ENCODE measurements at places on chromosomes 6 and 20.

DNA sequence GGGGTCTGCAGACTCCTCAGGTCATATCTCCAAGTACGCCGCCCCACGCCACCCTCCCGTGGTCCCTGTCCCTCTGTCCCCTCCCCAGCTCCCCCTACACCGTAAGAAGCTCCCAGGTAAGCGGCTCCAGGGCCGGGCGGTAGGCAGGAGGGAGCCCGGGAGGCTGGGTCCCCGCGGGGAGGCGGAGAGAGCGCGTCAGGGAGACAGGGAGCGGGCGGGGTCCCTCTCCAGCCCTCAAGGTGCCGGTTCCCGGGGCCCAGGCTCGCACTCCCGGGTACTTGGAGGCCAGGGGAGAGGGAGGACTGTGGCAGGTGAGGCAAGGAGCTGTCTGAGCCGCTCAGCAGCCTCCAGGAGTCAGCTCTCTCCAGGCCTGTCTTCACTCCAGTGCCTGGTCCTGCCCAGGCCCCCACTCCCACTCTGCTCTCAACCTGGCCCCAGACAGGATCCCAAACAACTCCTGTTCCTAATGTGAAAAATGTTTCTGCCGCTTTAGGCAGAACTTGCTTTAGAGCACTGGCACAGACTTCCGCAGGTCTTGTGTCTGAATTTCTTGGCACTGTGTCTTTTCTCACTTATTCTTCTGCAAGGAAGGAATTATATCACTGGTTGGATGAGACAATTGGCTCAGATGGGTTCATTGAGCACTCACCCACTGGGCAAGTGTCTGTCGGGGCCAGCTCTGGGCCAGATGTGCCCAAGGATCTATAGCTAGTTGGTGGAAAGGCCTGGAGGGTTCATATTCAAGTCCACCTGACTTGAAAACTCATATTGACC lies 36.6 kb downstream of the HLA-G start:
- DNase-seq, result no peak

DNA sequence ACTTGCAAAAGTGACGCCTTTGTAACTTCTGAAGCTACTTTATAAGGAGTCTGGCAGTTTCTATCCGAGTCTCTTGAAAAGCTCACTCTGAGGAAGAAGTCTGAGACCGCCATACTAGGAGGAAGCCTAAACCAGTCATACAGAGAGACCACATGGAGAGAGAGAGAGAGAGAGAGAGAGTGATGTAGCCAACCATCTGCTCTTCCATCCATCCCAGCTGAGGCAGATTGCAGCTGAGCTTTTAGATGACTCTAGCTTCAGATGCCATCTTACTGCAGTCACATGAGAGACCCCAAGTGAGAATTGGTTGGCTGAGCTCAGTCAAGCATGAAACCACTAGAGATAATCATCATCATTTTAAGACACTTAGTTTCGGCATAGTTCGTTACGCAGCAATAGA lies 15.0 kb upstream of the DTNBP1 start:
- DNase-seq, result no peak

DNA sequence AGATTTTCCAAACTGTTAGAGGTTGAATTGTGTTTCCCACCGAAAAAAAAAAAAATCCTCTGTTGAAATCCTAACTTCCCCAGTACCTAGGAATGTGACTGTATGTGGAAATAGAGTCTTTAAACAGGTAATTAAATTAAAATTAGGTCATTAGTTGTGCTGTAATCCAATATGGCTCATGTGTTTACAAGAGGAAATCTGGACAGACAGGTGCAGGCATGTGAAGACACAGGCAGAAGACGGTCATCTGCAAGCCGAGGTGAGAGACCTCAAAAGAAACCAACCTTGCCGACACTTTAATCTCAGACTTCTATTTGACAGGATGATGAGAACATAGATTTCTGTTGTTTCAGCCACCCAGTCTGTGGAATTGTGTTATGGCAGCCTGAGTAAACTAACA lies 28.6 kb upstream of the EZR start:
- DNase-seq, result no peak

DNA sequence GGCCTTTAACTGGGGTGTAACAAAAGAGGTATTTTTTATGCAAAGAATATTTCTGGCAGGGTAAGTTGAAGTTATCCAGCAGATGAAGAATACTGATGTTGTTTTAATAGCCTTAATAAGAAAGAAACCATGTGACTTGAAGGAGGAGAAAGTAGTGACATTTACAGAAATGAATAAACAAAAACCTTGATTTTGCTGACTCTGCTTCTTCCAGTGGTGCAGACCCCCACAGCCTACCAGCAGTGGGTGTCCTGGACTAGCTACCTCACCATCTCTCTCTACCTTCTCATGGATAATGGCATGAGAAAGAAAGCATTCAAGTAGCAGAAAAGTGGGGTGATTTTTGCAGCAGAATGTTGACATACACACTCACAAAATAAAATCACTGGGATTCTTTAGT lies 162.6 kb upstream of the RNF217 start:
- no peak for DNase-seq

- no peak for DNase-seq
Observed at GRCh38 chr20:62777528-62777830, 18.8 kb upstream of the MRGBP start.

DNA sequence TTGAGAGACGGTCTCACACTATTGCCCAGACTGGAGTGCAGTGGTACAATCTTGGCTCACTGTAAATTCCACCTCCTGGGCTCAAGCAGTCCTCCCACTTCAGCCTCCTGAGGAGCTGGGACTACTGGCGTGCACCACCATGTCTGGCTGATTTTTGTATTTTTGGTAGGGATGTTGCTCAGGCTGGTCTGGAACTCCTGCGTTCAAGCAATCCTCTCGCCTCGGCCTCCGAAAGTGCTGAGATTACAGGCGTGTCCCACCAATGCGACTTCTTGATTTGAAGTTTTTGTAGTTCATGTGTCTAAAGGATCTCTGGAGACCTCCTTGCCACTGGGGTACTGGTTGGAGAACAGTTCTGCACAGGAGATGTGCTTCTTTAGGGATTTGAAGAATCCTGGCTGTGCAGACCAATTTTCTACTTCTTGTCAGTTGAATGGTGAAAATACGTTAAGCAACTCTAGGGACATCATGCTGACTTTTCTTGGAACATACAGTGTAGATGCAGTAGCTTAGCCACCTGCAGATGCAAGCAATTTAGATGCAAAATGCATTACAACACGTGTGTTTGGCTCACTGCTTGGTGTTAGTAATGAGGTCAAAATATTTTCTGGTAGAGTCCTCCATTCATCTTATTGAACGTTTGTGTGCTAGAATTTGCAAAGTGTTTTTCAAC lies 28.2 kb downstream of the SYTL3 start:
- DNase-seq, result no peak

DNA sequence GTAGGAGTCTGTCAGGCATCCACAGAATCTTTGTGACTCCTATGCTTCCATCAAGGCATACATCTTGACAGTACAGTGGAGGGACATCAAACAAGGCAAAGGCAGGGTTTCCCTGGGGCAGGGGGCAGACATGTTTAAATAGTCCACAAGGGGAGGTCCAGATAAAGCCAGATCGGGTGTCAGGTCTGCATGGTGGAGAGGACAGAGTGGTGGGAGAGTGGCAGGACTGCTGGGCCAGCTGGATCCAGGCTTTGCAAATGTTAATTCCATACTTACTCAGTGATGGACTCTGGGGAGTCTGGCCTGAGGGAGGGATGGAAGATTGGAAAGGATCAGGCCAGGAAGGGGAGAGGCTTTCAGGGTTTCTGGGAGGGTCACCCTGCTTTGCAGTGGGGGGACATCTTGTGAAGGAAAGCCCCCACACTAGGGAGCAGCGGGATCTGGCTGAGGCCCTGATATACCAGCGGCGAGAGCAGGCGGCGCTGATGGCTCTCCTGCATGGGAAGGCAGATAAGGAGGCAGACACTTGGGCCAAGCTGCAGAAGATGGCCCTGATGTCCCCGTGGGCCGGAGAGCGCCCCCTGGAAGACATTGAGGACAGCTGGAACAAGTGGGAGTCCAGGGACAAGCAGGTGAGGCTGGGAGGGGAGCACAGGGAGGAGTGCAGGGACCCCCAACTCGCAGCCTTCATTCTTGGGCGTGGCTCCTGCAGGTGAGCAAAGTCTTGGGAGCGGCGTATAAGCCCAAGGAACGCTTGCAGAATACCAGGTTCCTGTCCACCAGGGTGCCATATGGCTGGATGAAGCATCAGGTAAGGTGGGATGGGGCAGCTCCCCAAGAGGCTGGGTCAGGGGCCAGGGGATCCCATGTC lies 44.6 kb downstream of the SUN5 start:
- DNase-seq, result no peak

DNA sequence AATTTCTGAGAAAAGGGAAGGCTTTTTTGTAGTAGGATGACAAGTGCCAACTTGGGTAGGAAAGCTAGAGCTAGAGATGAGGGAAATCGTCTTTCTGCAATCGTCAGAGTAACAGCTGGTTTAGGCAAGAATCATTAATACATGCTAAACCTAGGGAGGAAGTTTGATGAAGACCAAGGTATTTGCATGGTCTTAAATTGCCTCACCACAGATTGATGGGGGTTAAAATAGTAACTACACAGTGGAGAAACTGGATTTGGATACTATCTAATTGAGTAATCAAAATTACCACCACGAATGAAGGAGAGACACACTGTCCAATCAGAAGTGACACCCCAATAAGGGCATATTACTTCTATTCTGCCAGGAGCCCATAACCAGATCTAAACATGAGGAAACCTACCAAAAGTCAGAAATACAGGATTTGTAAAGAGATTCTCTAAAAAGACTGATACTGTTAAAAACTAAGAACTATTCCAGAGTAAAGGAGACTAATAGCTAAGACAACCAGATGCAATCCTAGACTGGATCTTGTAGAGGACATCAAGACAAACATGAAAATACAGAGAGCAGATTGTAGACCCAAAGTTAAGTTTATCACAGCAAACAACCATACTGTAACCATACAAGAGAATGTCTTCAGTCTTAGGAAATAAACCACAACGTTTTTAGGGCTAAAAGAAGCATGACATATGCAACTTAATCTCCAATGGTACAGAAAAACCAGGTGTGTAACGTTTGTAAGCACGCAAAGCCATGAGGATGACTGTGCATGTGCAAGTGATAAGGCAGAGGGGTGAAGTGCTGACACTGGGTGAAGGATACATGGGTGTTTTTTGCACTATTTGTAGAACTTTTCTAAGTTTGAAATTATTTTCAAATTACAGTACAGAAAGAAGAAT lies 21.8 kb downstream of the SNX5 start:
- DNase-seq, result no peak

GRCh38 chr20:61841966-61842365 lies 223.7 kb downstream of the TAF4 start:
- DNase-seq, result no peak

GRCh38 chr6:6803180-6803977 lies 214.9 kb downstream of the LY86 start:
- no peak for DNase-seq

DNA sequence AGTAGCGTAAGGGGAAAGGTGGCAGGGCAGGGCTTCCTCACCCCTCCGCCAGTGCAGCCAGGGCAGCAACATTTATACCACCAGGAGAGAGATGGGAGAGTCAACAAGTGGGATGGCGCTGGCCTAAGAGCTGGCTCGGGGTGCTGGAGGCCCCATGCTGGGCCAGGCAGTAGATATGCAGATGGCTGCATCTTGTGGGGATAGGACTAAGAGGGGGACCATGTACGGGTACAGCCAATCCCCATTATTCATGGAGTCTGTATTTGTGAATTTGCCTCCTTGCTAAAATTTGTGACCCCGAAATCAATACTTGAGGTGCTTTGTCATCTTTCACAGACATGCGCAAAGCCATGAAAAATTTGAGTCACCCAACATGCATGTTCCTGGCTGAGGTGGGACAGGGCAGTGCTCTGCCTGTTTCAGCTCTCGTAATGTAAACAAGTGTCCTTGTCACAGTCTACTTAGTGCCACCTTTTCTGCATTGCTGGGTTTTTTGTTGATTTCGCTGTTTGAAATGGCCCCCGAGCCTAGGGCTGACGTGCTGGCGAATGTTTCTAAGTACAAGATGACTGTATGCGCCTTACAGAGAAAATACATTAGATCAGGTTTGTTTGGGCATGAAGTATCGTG lies 27.5 kb upstream of the TAF8 start:
- no peak for DNase-seq

DNA sequence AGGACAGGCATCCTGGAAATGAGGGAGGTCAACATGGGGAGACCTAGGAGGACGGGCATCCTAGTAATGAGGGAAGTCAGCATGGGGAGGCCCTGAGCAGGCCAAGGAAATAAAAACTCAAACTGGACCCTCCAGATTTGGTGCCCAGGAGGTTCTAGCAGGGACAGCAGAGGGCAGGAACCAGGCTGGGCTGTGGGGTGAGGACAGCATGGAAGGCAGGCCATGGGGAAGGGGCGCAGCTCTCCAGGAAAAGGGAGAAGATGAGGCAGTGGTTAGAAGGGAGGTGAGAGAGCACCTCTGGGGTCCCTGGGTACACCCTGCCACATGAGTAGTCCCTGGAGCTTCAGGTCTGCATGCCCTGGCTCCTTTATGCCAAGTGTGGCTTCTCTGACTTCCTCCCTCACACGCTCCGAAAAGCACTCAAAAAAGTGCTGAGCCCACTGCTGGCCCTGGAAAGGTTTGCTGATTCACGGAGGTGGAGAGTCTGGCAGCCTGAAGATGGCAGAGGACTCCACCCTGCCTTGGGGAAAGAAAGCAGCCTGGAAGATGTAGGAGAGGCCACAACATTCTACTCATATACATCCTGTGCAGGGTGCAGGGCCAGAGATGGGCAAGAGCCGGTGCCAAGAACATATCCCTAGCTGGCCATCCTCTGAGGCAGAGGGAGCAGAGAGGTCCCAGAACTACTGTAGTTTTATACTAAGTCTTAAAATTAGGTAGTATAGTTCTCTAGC lies 154.9 kb downstream of the MRPL14 start:
- DNase-seq, result no peak

- no peak for DNase-seq
Observed at GRCh38 chr20:43972692-43973091, 58.0 kb downstream of the TOX2 start.

GRCh38 chr20:54525916-54526590 lies 50.7 kb downstream of the DOK5 start:
- no peak for DNase-seq

- DNase-seq, result peak; percentile 40
Observed at GRCh38 chr6:37489697-37490336, 9.9 kb downstream of the CCDC167 start.

- peak; percentile 30 for DNase-seq
Observed at GRCh38 chr20:31835977-31836852, 9.2 kb downstream of the FOXS1 start.

- no peak for DNase-seq
Observed at GRCh38 chr6:170152124-170152926, 138.6 kb downstream of the DLL1 start.

GRCh38 chr6:110537208-110538123 lies 61.1 kb upstream of the SLC22A16 start:
- DNase-seq, result no peak
